Activated naive CD4-positive, alpha-beta T cell treated with anti-CD3 and anti-CD28 coated beads, Interleukin-2, amount 50 U/mL, for 72 hours (primary cell): ENCODE measurements at places on chromosomes 11 and 22. TPM values are rescaled to one million over a fixed set of nuclear protein-coding genes. Genes with fewer than 3 reads are reported as not detected.

- DNase-seq, result peak; percentile 36
Measured at GRCh38 chr11:129853518-129854231, 38.0 kb downstream of the TMEM45B start.

- no peak for DNase-seq
Measured at GRCh38 chr22:42281284-42281683, 10.8 kb upstream of the TCF20 start.

GRCh38 chr11:74318241-74318932, 6.9 kb upstream of the P4HA3 start:
- no peak for DNase-seq

- DNase-seq, result peak; percentile 35
Measured at GRCh38 chr22:43848366-43849171, 13.7 kb downstream of the SULT4A1 start.

GRCh38 chr11:111949519-111950426, 12.6 kb downstream of the DIXDC1 start:
- DNase-seq, result no peak

- no peak for DNase-seq
Measured at GRCh38 chr11:128520206-128520887, 67.0 kb downstream of the ETS1 start.

GRCh38 chr11:90218606-90219005, 4.2 kb downstream of the CHORDC1 start:
- DNase-seq, result no peak

GRCh38 chr11:30435488-30435887, 112.6 kb downstream of the ARL14EP start:
- DNase-seq, result no peak

DNA sequence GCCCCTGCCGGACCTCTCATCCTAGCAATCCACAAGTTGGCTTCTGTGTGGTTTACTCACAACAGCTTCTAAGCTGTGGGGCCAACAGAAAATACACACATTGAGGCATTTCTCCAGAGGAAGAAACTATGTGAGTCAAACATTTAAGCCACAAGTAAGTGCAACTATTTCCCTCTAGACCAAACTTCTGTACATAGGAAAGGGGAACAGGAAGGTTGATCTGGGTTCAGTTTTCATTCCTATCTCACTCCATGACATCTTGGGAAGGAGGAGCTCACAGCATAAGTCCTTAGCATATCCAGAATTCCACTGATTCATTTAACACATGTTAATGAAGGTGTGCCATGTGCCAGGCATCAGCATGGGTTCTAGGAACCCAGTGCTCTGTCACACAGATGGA, 72.8 kb upstream of the PICALM start:
- DNase-seq, result no peak

- DNase-seq, result no peak
Measured at GRCh38 chr11:95252586-95252985, 21.6 kb upstream of the SESN3 start.

GRCh38 chr22:31829505-31829904, 75.7 kb downstream of the DEPDC5 start:
- peak; percentile 67 for DNase-seq

GRCh38 chr11:5289696-5290095, 12.1 kb downstream of the OR51B4 start:
- DNase-seq, result no peak

- DNase-seq, result no peak
Measured at GRCh38 chr11:123564221-123564620, 90.2 kb downstream of the SCN3B start.

DNA sequence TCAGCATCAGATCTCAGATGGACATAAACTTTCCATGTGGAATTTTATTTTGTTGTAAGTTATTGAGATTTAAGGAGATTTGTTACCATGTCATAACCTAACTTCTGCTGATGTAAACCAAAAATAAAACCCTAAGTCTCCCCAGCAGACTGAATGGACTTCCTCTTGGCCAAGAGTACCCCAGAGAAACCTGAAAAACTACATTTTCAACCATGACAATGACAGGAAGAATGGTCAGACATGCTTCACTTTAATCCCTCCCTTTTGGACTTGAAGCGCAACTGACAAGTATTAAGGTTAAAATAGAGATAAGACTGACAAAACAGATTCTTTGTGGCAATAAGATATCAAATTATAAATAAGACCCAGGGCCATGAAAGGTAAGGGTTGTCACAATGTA, 579.7 kb upstream of the RAG2 start:
- DNase-seq, result no peak

- no peak for DNase-seq
Measured at GRCh38 chr11:47109051-47109726, 67.5 kb downstream of the ARFGAP2 start.

- DNase-seq, result peak; percentile 72
Measured at GRCh38 chr11:73288873-73289707, 17.0 kb downstream of the P2RY6 start.

- DNase-seq, result no peak
Measured at GRCh38 chr11:108618529-108618928, 25.0 kb upstream of the EXPH5 start.

GRCh38 chr22:28009272-28009827, 90.3 kb upstream of the PITPNB start:
- peak; percentile 66 for DNase-seq

DNA sequence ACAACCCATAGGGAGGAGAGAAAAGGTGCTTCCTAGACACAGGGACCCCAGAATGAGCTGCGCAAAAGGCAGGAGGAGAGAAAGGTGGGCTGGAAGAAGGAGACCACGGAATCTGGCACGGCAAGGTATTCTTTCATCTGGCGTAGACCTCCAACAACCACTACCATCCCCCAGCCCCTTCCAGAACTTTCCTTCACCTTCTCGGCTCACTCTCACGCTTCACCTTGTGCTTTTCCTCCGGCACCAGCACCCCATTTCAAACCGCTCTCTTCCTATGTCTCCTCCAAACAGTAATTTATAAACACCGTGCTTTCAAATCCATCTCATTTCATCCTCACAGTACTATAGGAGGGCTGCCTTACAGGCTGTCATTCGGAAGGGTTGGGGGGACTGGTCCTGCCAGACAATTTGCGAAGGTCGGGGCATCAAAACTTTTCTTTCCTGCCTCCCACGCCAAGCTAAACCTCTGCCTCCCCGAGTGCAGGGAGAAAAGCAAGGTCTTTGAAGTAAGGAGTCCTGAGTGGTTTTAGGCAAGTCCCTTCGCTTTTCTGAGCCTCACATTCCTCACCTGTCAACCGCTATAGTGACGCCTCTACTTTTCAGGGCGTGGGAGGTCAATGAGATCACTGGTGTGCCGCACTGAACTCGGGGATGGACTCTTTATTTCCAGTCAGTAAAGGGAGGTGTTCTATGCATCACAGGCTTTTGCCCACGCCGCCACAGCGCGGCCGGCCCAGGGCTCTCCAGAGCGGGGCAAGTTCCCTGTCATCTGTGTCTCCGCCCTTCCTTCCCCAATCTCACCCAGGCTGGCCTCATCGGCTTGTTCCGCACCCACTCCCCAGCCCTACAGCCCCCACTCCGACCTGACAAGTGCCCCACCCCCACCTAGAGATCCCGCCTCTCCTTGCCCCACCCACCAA, 800 bp downstream of the KCTD21 start:
- DNase-seq, result peak; percentile 90

- DNase-seq, result no peak
Measured at GRCh38 chr11:68934321-68934645, 30.6 kb downstream of the IGHMBP2 start.

GRCh38 chr11:47917599-47918369, 62.6 kb upstream of the PTPRJ start:
- no peak for DNase-seq

GRCh38 chr11:75345455-75346160, 5.9 kb downstream of the ARRB1 start:
- DNase-seq, result no peak

DNA sequence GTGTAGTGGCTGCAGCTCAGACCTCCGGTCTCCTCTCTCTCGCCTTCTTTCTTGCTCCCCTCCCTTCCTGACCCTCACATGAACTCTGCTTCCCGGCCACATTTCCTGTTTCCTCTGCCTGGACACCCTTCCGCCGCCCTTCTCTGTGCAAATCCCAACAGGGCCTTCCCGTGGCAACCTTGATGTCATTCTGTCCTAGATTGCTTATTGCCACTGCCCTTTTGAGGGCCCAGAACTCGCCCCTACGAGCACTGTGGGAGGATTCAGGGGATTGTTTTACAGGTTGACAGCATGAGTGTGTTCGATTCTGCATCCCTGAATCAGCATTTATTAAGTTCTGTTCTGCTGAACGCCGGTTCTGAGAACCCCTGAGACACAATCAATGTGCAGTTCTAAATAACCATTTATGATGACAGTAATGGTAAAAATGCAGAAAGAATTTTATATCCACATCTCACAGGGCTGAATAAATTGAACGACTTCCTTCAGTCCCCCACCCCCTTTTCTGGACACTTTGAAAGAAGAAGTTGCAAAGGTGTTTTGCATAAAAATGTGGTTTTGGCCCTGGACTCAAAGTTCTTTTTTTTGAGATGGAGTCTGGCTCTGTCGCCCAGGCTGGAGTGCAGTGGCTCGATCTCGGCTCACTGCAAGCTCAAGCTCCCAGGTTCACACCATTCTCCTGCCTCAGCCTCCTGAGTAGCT, 6.4 kb downstream of the BATF2 start:
- no peak for DNase-seq

DNA sequence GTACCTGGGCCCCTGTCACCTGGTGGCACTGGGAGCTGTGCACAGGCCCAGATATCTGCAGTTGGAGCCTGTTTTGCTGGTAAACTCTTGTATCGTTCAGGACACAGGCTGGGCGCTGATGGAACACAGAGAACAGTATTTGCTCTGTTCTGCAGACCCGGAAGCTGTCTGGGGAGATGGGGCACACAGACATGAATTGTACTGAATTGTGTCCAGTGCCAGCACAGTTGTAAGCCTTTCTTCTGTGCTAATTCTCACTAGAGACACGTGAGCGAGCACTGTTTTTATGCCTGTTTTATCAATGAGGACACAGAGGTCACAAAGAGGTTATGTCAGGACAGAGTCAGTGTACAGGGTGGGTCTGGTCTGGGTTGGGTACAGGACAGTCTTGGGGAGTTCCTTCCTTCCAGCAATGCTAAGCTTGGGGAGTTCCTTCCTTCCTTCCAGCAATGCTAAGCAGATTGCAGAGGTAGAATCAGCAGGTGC, 24.4 kb upstream of the ACR start:
- no peak for DNase-seq

DNA sequence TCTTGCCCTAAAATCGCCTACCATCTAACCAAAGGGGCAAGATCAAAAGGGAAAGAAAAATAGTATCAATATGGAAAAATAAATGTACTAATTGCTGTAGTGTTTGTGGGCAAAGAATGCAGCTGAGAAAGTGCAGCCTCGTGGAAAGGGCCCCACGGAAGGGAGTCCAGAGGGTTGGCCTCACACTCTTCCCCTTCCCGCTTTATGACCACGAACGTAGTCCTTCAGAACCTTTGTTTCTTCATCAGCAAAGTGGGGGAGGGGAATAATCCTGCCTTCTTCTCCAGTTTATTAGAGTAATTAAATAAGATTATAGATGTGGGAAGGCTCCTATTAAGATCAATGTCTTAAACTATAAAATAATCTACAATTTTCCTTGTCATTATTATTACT, 41.0 kb downstream of the FLI1 start:
- DNase-seq, result no peak

DNA sequence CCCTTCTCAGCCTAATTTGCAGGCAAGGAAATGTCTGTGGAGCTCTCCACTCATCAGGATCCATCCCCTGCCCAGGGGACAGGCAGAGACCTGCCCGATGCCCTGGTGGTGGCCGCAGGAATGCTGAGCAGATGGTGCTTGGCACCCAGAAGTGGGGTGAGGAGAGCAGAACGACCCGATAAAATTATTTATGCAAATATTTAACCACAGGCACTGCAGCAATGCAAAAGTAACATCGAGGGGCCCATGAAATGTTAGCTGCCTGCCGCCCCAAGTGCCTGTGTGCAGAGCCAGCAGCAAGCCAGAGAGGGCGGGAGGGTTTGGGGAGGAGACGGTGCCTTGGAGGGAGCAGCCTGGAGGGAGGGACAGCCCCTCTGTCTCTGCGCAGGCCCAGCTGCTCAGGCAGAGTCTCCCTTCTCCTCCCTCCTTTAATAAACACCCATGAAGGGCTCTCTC, 205.5 kb downstream of the CTTN start:
- DNase-seq, result no peak

GRCh38 chr22:22887621-22888503, at the start of gene IGLL5:
TSS of gene IGLL5 (plus strand) at chr22:22887816. CDS start at chr22:22888054, 238 bp downstream.
- DNase-seq, result no peak

GRCh38 chr11:82494988-82495432, 238.7 kb downstream of the FAM181B start:
- no peak for DNase-seq

- no peak for DNase-seq
Measured at GRCh38 chr11:75598264-75598663, 36.2 kb downstream of the SERPINH1 start.

GRCh38 chr11:134727636-134728035, 315.6 kb upstream of the B3GAT1 start:
- DNase-seq, result no peak

DNA sequence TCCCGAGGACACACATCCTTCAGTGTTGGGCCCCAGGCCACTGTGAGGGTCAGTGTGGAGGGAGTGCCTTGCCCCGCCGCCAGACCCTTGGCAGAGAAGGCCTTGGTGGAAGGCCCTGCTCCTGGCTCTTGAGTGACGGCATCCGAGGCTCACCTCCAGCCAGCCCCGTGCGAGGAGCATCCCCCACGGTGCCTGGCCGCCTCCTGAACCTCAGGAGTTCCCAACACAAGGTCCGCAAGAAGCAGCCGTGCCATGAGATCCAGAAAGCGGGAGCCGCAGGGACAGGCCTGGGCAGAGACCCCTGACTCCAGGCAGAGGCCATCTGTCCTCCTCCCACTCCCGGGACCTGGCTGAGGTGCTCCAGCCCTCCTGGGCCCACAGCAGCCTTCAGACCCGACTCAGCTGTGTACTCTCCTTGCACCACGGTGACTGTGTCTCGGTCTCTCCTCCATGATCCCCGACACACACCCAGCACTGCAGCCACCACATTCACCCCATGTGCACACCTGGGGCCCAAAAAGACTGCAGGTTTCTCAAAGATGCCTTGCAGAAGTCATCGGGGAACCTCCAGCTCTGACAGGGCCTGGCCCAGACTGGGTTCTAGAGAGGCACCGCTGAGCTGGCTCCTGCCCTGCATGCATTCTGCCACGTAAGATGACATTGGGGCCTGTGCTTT, 870.2 kb downstream of the BRD1 start:
- DNase-seq, result no peak

DNA sequence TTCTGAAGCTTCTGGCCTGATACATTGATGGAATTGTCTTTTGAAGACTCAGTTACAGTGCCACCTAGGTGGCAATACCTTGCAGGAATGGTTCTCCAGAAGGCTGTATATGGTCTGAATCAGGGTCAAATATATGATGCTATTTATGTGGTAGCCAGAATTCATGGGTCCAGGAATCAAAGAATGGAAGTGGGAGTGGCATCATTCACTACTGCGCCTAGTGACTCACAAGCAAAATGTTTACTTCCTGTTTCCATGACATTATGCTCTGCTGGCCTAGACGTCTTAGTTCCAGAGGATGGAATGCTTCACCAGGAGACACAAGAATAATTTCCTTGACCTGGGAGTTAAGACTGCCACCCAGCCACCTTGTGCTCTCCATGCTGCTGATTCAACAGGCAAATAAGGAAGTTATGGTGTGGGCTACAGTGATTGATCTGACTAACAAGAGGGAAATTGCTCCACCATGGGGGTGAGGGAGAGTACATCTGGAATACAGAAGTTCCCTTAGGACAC, 491.8 kb downstream of the ETS1 start:
- no peak for DNase-seq

RAB3IL1 gene
- total RNA-seq, result 0.33 TPM

KRTAP5-10 gene
- total RNA-seq, result not detected

TST gene
- 5.3 TPM for total RNA-seq

DEFB131B gene
- total RNA-seq, result not detected

SLC5A4 gene
- not detected for total RNA-seq

LRP4 gene
- not detected for total RNA-seq

DRD2 gene
- not detected for total RNA-seq

NXPE1 gene
- total RNA-seq, result not detected

CALCB gene
- 3.6 TPM for total RNA-seq
